ENCODE measurements at places on chromosomes 7 and 10.

DNA sequence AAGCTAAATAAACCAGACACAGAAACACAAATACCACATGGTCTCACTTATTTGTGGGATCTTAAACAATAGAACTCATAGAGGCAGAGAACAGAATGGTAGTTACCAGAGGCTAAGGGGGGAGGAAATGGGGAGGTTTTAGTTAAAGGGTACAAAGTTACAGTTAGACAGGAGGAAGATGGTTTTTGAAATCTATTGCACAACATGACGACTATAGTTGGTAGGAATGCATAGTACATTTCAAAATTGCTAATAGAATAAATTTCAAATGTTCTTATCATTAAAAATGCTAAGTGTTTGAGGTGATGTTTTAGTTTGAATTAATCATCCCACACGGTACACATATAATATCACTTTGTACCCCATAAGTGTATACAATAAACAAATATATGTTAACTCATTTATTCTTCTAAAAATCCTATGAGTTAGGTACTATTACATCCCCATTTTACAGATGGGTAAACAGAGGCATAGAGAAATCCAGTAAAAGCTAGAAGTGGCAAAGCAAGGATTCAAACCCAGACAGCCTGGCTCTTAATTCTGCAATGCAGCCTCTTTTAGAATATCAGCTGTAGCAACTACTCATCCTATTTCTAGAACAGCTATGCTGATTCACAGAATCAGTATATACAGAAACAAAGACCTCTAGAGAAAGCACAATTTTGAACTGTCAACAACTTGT is 50.9 kb downstream of the HBP1 start:
- no peak for DNase-seq

GRCh38 chr10:1130995-1131790 is 75.0 kb downstream of the WDR37 start:
- no peak for DNase-seq

GRCh38 chr10:128528167-128528566 is 401.9 kb upstream of the MKI67 start:
- no peak for DNase-seq

DNA sequence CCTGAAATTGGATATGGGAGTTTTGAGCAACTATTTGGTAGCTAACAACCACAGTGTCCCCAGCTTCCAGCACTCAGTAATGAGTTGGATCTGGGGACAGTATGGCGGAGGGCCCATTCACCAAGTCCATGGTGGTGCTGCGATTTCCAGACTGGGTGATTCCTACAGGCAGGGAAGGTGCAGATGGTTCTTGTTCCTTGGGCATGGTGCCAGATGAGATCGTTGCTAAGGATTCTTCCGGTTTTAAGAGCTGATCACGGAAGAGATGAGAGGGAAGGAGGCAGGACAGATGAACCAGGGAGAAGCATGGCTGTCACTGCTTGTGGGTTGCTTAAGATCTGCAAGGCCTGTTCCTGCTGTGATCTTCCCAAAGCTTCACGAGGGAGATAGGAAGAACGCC is 380.3 kb downstream of the TCERG1L start:
- DNase-seq, result no peak

DNA sequence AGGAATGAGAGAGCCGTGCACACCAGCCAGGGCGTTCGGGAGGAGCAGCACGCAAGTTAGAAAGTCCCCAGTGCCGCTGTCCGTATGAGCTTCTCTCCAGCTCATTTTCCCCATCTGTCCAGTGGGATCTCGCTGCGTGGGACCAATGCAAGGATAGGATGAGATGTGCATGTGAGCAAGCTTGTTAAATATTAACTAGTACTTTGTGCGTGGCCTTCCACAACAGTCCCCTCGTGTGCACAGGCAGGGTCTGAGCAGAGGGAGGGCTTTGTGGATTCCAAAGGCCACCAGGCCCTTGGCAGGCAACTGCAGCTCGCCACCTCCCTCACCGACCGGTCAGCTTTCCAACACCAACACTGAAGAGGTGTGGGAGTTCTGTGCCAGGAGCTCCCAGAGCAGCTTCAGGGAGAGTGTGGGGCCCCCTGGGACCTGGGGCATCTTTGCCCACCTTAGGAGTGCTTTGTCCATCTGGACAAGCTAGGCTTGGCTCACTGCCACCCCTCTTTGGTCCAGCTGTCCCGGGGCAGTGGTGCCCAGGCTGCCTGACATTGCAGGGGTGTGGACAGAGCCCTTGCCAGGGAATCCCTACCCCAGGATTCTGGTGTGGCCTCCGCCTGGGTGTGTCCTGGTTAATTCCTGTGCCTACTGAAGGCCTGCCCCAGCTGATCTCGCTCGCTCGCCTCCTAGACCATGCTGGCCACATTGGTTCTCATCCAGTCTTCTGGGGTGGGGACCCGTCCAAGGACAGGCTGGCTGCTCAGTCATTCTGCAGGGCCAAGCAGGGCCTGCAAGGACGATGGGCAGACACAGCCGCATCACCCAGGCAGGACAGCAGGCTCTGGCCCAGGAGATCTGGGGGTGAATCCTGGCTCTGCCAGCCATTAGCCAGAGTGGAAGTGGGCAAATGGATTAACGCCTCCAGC is 5.3 kb downstream of the FAM20C start:
- DNase-seq, result no peak

DNA sequence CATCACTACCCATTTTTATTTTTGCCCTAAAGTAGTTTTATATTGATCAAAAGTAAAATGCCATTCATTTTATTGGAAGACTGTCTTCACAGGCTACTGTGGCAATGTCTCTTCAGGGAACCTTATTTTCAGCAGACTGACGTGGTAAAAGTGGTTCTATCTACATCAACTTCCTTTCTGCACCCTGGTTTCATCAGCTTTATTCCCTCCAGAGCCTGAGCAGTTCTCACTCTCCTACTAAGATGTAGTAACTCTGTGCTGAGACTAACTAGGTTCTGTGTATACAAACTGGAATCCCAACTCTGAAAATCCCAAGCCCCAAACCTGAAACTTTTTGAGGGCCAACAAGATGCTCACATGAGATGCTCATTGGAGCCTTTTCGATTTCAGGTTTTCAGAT is 155.3 kb downstream of the SFMBT2 start:
- no peak for DNase-seq

GRCh38 chr10:82392533-82392932 is 517.5 kb downstream of the NRG3 start:
- no peak for DNase-seq

GRCh38 chr10:119705434-119705831 is 20.4 kb upstream of the INPP5F start:
- no peak for DNase-seq

DNA sequence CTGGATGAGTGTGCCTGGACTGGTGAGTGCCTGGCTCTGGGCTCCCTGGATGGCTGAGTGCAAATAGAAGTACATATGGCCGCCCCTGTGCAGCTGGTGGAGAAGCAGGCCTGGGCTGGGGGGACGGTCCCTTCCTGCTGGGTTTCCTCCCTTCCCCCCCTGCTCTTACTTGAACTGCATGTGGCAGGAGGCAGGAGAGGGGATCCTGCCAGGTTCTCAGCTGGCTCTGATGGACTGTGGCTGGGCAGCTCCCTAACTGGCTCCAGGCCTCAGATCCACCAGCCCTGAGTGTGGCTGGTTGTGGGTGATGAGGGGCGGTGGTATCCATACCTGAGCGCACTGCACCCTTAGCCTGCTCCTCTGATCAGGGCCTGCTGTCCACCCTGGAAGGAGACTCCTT is 26.9 kb downstream of the ADCY1 start:
- DNase-seq, result no peak

- no peak for DNase-seq
These were observed 155.3 kb upstream of the AKR1E2 start for GRCh38 chr10:4670737-4671136.

DNA sequence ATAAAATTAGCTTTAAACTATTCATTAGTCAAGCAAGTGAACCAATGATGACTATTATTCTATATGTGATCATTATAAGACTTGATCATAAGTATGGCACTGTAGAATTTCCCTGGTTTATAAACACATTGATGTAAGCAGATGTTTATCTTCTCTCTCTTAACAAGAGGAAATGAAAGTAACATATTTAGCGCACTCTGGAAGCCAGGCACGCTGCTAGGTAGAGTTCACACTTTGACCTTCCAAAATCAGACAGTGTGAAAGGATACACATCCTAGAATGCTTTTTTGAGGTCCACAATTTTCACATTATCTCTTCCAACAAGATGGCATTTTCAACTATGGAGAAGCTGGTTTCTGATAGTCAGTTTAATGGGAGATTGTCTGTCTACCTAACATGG is 529.4 kb upstream of the IGFBP3 start:
- DNase-seq, result no peak

GRCh38 chr10:131852176-131852822 is 48.5 kb upstream of the PPP2R2D start:
- no peak for DNase-seq

- no peak for DNase-seq
These were observed 83.0 kb upstream of the DNAJB6 start for GRCh38 chr7:157253850-157254249.

GRCh38 chr10:93266858-93267257 is 193.2 kb downstream of the CYP26A1 start:
- no peak for DNase-seq

- no peak for DNase-seq
These were observed 194.0 kb downstream of the DOCK4 start for GRCh38 chr7:112012242-112012641.

GRCh38 chr10:127117125-127117524 is 79.3 kb downstream of the INSYN2A start:
- peak; percentile 57 for DNase-seq

DNA sequence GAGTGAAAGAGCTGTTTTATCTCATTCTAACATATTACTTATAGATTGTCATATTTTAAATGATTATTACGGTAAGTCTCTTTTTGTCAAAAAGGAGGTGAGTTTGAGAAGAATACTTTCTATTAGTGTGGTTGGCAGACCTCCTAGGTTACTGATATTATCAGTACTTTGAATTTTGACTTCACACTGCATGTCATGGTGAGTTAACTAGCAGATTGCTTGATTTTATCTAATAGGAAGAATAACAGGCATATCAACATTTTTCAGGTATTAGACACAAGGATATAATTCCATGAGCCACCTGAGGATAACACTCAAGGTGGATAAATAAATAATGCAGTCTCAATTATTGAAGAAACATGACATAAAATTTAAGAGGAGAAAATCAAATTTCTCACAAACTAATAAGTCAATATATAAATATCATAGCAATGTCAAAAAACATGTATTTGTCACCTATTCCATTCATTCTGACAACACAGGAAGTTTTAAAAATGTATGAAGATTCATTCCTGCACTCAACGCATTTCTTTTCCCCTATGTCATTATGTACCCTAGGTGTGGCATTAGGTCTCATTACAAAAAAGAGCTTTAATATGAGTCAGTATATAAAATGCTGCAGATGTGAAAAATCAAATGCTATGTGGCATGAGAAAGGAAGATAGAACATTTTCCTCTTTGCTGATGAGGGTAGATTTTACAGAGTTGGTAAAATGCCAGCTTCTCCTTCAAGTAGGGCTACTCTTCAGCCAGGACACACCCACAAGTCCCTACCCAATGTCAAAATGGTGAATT is 1621.6 kb downstream of the REEP3 start:
- DNase-seq, result no peak

- DNase-seq, result no peak
These were observed 10.9 kb downstream of the PWWP2B start for GRCh38 chr10:132407846-132408278.

DNA sequence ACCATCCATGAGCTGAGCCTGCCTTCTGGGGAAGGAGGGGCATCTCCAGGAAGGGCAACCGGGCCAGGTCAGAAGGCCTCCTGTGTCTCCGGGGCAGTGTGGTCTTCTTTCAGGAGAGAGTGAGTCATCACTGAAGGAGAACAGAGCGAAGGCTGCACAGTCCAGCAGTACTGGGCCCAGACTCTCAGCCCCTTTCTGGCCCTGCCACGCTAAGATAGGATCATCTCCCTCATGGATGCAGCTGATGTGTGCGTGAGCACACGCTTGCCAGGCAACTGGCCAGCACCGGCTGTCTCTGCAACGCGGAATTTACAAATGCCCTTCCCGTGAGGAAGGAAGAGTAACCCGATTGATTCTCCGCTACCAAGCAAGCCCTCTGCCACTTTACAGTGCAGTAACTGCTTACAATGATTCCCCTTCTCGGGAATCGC is 328.2 kb downstream of the TNS3 start:
- peak; percentile 35 for DNase-seq

DNA sequence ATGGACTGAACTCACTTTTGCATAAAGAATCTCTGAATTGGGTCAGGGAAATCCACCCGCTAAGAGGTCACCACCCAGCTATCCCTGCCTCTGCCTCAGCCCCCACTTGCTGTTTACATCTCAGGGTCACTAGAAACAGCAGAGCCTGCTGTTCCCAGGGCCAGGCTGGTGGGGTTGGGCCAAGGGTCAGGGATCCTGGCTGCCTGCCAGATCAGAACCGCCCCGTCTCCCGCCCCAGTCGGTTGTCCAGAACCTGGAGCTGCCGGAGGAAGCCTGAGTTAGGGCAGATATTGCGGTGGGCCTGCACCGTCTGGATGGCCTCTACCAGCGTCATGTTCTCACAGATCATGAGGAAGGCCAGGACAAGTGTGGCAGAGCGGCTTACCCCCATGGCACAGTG is 17.0 kb upstream of the SAMD8 start:
- DNase-seq, result no peak

- peak; percentile 66 for DNase-seq
These were observed 99.9 kb downstream of the CNOT4 start for GRCh38 chr7:135409845-135410542.

GRCh38 chr10:3812141-3812540 is 27.1 kb upstream of the KLF6 start:
- no peak for DNase-seq

GRCh38 chr10:77591238-77591880 is 46.2 kb downstream of the KCNMA1 start:
- DNase-seq, result no peak

- no peak for DNase-seq
These were observed 108.8 kb downstream of the GLRX3 start for GRCh38 chr10:130244928-130245495.

DNA sequence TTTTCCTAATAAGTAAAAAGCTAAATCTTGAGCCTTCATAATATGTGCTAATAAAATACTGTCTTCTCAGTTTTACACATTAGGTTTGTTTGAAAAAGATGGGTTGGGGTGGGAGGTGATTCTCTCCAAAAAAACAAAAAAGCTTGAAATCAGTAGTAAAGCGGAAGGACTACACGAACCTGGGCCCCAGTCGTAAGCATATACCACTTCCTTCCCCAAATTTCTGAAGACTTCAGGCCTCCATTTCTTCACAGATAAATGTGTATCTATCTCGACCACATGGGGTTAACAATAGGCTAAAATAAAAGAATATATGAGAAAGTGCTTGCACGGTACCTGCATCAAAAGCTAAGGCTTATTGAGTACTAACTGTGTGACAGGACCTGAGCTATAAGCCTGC is 51.6 kb upstream of the PAX2 start:
- DNase-seq, result no peak

GRCh38 chr7:52708846-52709245 is 326.6 kb upstream of the POM121L12 start:
- no peak for DNase-seq

- peak; percentile 57 for DNase-seq
These were observed 35.0 kb downstream of the C10orf105 start for GRCh38 chr10:71684356-71685173.

DNA sequence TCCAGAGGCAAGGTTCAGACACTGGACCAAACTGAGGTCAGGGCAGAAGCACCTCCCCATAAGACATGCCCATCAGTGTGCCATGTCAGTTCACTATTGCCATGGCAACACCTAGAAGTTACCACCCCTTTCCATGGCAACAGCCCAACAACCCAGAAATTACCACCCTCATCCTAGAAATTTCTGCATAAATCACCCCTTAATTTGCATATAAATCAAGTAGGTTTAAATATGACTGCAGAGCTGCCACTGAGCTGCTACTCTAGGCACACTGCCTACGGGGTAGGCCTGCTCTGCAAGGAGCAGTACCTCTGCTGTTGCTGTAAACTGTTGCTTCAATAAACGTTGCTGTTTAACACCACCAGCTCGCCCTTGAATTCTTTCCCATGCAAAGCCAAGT is 12.7 kb downstream of the STEAP2 start:
- no peak for DNase-seq

All from hematopoietic multipotent progenitor cell treated with erythropoietin and hydrocortisone succinate and interleukin-3 and kit ligand, for 8 days (in vitro differentiated cells).